ENCODE measurements at places on chromosomes 12 and 14.

DNA sequence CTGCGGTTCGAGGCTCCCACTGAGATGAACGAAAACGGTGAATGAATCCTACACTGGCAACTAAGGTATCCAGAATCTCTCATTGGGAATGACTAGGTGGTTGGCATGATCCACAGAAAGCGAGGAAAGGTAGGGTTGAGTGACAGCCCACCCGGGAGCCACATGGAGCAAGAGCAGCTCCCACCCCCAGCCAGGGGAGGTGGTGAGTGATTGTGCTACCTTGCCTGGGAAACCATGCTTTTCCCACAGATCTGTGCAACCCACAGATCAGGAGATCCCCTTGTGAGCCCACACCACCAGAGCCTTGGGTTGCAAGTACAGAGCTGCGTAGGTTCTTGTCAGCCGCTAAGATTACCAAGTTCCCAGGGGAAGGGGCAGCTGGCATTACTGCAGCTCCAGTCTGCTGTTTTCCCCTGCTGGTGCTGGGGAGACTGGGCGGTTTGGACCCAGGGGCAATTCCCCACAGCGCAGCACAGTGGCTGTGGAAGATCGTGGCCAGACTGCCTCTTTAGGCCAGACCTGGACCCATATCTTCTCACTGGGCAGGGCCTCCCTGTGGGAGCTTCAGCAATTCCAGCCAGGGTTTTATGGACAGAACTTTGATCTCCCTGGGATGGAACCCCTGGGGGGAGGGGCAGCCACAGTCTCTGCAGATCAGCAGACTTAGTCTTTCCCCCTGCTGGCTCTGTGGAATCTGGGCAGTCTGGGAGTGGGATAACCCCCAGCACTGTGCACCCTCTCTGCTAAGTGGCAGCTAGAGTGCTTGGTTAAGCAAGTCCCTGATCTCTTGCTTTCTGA, 44.6 kb upstream of the PPP4R3A start:
- no peak for DNase-seq

DNA sequence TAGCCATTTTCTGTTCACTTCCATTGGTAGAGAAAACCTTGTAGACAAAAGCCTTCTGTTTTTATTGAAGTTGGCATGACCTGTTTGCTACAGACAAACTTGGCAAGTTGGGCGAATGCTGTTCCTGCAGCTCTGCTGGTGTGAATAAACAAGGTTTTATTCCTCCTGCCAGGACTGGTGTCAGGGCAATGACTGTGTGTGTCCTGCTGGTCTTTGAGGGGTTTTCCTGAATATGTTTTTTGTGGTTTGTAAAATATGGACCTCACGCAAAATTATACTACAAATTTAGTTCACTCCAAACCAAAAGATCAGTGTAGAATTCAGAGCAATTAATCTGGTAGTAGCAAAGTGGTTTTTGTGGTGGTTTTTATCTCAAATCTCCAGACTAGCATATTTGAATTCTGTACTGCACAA, 140.8 kb downstream of the ERC1 start:
- no peak for DNase-seq

GRCh38 chr14:104142136-104142945, 4.0 kb downstream of the KIF26A start:
- DNase-seq: no peak

DNA sequence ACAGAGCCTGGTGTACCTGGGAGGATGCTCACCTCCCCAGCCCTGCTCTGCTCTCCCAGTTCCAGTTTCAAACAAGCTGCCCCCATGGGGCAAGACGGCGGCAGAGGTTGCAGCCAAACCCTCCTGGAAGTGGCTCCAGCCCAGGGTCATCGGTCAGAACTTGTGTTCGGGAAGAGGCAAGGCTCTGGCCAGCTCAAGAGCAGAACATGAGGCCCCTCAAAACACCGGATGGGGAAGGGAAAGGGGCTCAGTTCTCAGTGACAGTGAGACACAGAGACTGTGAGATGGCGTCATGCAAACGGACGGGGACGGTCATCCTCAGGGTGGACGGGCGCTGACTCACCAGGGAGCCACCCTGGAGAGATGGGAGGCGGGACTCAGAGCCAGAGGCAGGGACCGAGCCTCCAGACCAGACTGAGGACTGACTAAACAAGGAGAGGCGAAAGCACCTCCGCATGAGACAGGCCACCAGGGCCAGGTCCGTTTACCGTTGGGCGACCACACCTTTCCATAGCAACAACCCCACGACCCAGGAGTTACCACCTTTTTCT, 63.9 kb upstream of the GALNT9 start:
- DNase-seq: no peak

- DNase-seq: no peak
Measured at GRCh38 chr14:90344331-90345238, 12.8 kb upstream of the NRDE2 start.

- no peak for DNase-seq
Measured at GRCh38 chr14:87331991-87332390, 661.0 kb downstream of the GALC start.

- no peak for DNase-seq
Measured at GRCh38 chr12:42810006-42810405, 220.5 kb upstream of the PRICKLE1 start.

DNA sequence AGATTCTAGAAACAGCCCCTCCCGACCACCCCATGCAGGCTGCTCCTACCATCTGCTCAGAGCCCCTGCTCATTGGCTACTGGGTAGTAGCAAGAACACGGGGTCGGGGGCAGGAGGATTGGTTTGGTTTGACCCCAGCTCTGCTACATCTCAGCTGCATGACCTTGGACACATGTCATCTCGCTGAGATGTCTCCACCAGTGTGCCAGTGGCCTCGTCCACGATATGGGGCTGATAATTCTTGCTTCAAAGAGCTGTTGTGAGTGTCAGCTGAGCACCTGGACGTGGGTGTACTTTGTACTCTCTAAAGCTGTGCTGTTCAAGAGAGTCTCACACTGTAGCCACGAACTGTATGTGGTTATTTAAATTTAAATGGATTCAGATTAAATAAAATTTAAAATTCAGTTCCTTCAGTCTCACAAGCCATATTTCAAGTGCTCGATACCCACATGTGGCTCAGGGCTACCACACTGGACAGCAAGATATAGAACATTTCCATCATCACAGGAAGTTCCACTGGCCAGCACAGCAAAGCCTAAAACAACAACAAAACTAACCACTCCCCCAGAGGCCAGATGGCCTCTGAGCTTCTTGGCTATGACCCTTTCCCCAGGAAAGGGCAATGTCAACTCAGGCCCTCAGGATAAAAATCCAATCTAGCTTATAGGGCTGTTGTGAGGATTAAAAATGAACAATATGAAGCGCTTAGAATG, 18.6 kb downstream of the LTBP2 start:
- no peak for DNase-seq

- no peak for DNase-seq
Measured at GRCh38 chr14:99479160-99479905, 1.3 kb downstream of the SETD3 start.

- no peak for DNase-seq
Measured at GRCh38 chr14:69525896-69526295, 41.4 kb downstream of the PLEKHD1 start.

- DNase-seq: no peak
Measured at GRCh38 chr14:52911904-52912303, 38.9 kb downstream of the FERMT2 start.

- peak; percentile 53 for DNase-seq
Measured at GRCh38 chr14:105398726-105399465, 558 bp downstream of the TEX22 start.

DNA sequence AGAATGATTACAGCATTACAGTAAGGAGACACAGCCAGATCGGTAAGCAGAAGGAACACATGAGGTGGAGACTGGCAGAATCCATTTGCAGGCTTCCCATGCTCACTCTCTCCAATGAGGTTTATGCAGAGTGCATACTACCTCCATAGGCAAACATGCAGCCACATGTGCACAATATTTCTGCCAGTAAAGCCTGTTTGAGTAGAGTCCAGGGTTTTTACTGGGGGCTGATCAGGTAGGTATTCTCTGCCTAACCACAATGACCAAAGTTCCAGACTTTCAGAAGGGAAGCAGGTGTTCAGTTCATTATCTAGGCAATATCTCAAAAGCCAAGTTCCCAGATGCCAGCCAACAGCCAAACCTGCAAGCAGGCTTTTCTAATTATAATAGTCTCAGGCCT, 31.1 kb downstream of the INTS13 start:
- no peak for DNase-seq

GRCh38 chr14:53953828-53954550, 2.6 kb downstream of the BMP4 start:
- peak; percentile 18 for DNase-seq

DNA sequence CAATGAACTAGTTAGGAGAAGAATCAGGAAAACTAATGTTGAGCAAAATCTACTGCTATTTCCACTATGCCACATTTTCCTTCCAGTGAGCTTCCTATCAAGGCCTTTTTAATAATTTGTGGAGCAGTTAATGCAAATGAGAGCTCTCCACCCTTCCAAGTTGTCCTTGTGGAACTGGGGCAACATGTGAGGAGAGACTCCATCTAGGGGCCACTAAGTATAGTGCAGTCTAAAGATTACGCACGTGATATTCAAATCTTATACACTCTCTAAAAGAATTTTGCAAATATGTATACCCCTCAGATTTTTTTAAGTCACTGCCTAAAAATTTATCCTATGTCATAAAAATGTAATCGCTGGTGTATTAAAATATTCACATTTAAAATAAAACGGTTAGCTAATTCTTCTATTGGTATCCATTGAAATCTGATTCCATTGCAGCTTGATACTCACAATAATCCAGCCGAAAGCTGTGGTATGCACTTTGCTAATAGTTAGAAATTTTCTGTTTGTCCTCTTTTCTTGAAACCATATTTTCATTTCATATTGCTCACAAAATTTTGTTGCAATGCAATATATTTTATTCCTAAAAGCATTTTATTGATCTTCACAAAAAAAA, 100.1 kb downstream of the PAH start:
- DNase-seq: no peak

- no peak for DNase-seq
Measured at GRCh38 chr14:31678421-31679249, 117.4 kb downstream of the NUBPL start.

DNA sequence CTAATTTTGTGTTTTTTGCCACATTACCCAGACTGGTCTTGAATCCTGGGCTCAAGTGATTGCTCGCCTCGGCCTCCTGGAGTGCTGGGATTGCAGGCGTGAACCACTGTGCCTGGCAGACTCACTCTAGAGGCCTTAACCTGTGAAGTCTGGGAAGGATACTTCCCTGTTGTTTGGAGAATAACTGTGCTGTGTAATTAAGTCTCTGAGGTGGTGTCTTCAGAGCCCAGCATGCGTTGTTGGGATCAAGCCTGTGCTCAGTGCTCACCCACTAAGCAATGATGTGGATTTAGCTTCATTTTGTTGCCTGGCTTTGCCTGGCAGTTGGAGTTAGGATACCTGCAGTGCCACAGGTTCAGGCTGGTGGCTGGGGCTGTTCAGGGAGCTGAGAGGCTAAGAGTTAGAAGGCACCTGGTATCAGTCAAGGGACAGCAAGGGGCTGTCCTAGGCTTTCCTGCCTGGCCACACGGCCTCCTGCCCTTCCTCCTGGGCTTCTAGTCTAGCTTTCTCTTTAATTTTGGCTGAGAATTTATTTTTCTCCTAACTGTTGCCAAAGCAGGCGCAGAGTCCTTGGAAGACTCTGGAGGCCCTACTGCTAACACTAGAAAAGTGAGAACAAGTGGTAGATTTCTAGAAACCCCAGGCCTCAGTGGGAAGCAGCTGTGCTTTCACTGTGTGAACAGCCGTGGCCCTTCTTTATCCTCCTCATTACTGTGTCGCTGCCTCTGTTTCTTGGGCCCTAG, 38.5 kb downstream of the EP400 start:
- no peak for DNase-seq

DNA sequence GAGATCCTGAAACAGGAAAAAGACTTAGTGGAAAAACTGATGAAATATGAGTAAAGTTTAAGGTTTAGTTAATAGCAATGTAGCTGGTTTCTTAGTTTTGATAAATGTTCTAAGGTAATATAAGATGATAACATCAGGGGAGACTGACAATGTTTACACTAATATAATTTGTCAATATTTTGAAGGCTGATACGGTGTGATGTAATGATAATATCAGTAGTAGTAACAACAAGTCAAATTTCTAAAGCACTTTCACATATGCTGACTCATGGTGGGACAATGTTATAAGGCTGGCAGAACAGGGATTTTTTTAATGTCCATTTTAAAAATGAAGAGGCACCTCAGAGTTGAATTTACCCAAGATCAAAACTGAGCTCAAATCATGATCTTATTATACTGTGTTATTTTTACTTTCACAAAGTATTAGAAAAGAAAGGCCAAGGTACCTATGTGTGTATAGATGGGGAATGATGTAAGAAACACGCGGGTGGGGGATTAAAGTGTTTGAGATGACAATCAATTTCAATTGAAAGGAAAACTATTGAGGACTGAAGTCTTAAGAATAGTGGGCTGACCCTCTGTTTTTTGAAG, 2.4 kb upstream of the FLRT2 start:
- DNase-seq: no peak

DNA sequence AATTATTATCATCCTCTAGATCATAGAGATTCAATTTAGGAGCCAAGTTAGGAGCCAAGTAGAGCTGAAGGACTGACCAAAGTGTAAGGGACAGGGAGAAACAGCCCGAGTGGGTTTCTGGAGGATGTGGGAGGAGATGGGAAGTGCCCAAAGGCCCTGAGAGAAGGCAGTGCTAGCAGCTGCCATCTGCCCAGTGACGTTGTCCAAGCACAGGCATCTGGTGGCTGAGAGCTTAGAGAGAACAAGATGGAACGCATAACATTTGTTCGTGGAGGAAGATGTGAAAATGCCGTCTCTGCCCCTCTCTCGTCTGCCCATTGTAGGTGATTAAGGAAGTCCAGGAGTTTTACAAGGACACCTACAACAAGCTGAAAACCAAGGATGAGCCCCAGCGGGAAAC, 34.7 kb downstream of the CD9 start:
- DNase-seq: no peak

GRCh38 chr14:30299915-30300314, 259.0 kb upstream of the G2E3 start:
- no peak for DNase-seq

DNA sequence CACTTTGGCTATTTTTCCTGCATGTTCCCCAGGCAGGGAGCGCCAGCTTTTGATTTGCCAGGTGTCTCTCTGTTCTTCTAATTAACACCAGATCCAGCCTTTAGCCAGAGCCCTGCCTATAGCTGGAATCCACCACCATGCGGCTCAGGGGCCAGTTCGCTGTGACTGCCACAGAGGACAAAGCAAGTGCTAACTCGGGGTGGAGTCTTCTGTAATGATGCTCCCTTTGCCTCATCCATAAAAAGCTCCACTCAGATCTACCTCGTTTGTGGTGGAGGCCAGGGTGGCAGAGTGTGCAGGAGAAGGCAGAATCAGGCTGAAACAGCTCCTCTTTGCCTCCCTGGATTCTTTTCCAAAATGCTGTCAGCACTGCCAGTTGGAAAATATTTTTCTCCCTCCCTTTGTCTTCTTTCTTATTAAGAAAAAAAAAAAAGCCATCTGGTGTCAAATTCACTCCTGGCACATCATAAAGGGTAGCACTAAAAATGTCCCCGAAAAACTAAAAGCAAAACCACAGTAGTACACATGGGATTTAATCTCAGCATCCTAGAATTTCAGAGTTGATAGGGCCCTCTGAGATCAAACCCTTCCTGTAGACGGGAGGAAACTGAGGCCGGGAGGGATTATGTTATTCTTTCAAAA, 18.0 kb upstream of the CTDSP2 start:
- no peak for DNase-seq

- DNase-seq: no peak
Measured at GRCh38 chr14:104875811-104876210, 10.7 kb downstream of the CEP170B start.

- no peak for DNase-seq
Measured at GRCh38 chr14:103916636-103917262, 11.5 kb upstream of the TDRD9 start.

Measured in activated CD8-positive, alpha-beta T cell treated with anti-CD3 and anti-CD28 coated beads for 36 hours (primary cell).